ENCODE measurements at places on chromosomes 7 and 10.

- peak; percentile 7 for DNase-seq
Observed at GRCh38 chr10:76398043-76398710, 966.8 kb downstream of the LRMDA start.

DNA sequence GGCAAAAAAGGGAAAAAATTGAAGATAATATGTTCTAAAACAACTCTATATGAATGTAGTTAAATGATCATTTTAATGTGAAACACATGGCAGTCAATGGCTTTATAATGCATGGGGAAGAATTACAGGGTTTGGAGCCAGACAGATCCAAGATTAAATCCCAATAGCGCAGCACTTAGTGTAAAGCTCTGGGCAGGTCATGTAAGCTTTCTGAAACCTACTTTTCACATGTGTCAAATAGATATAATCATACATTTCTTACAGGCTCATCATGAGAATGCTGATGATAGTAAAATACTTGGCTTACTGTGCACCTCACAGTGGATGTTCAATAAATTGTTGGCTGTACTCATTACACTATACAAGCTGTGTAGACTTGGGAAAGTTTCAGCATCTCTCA is 48.0 kb upstream of the ZNF365 start:
- DNase-seq = no peak

DNA sequence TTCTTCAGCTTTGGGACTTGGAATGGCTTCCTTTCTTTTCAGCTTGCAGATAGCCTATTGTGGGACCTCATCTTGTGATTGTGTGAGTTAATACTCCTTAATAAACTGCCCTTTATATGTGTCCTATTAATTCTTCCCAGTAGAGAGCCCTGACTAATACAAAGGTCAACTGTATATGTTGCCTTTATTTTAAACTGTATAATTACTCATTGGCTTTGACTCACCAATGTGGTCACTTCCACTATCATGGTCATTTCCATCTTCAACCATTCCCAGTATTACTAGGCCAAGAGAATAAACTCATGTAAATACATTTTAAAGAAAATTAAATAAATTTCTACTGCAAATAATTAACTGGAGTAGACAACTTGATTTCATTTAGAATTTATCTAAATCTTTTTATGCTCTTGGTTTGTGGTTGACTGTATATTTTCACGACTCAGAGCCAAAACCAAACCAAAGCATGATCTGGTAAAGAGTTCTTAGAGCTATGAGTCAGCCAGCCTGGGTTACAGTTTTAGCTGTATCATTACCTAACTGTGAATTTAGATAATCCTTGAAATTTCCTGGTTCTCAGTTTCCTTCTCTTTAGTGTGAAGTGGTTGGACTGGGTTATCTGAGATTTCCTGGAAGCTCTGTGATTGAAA is 188.4 kb downstream of the PPP1R3A start:
- no peak for DNase-seq

DNA sequence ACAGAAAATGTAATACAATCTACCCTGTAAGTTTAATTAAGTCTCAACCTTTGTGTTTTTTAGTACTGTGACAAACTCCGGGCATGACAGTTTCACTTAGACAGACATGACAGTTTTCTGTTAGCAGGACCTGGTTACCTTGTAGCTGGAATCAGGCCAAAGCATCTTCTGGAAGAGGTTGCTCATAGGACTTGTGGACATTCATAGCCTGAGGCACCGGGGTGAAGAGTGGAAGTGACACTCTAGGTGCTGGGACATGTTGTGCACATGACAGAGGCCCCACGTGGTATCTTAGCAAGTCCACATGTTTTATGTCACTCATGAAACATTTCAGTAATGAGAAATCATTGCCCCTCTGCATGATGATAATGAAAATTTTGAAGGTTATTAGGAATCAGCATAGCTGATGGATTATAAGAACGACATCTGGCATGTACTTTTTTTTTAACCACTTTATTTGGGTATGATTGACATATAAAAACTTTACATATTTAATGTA is 441.4 kb downstream of the CNTNAP2 start:
- DNase-seq = no peak

- no peak for DNase-seq
Observed at GRCh38 chr7:48959676-48960075, 35.3 kb downstream of the CDC14C start.

DNA sequence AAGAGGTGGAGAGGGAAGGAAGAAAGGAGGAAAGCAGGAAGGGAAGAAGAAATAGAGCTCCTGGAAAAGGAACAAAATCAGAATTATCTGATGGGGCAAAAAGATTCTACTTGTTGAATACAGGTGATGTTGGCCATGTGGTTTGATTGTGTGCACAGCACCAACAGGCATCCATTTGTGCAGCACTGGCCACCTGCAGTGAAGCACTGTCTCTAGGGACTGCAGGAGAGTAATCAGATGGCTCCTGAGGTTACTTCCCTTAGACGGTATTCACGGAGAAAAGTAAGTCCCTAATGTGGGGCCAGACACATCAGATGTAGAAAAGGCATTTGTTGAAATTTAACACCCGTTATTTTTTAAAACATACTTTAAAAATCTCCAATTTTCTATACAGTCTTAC is 135.3 kb upstream of the VIPR2 start:
- DNase-seq = no peak

DNA sequence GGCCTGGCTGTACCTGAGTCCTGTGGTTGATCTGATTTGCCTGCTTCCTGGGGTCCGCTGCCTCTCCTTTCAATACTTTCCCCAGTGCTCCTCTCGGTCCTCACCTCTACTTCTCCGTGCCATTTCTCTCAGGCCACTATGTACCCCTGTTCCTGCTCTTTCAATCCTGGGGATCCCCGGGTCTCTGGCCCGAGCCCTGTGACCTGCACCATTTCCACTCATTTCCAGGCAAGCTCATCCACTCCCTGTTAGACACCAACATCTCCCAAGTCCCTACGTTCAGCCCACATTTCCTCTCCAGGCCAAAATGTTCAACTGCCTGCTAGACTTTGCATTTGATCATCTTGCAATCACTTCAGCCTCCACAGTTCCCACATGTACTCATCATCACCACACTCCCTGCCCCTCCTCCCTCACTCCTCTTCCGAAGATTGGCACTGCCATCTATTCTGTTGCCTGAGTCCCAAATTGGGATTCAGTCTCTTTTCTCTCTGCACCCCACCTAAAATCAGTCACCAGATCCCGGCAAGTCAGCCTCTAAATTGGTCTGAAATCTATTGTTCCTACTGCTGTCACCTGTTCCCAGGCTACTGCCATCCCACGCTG is 34.4 kb upstream of the ZMIZ1 start:
- DNase-seq = no peak
